ENCODE measurements at places on chromosomes 7 and 10.

- no peak for DNase-seq
Observed at GRCh38 chr7:115368998-115369397, 447.1 kb downstream of the MDFIC start.

GRCh38 chr10:73076360-73077183, 20.1 kb downstream of the P4HA1 start:
- no peak for DNase-seq

- no peak for DNase-seq
Observed at GRCh38 chr10:75772153-75772887, 340.9 kb downstream of the LRMDA start.

DNA sequence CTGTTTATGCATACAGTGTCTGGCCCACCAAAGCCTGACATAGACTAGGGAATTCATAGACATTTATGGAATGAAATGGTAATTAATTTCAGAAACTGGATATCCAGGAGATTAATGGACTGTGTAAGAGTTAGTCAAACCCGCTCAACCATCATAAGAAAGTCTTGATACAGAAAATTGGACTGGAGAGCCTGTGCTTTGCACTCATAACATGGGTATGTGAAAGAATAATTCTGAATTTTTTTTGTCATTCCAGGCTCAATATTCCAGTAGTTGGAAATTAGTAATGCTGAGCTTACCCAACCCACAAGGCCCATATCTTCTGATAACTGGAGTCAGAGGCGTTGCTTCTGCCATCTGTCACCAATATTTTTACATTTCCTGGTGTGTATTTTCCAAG, 799.7 kb upstream of the IGFBP3 start:
- DNase-seq, result no peak

- no peak for DNase-seq
Observed at GRCh38 chr7:120168066-120168465, 104.9 kb upstream of the KCND2 start.

DNA sequence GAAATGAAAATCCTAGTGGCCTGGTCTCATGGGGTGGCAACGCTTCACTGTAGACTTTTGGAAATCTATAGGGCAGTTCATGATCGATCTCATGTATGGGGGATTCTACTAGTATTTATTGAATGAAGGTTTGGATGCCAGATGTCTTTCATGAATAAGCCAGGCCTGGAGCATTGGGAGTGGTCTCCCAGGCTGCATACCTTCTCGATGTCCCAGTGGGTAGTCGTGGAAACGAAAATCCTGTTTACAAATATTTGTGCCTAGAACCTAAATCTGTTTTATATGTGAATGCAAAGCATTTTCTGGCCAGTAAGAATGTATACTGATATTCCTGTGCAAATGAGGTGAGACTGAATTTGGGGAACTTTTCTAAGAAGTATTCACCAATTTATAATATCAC, 105.0 kb upstream of the C1QL3 start:
- no peak for DNase-seq

DNA sequence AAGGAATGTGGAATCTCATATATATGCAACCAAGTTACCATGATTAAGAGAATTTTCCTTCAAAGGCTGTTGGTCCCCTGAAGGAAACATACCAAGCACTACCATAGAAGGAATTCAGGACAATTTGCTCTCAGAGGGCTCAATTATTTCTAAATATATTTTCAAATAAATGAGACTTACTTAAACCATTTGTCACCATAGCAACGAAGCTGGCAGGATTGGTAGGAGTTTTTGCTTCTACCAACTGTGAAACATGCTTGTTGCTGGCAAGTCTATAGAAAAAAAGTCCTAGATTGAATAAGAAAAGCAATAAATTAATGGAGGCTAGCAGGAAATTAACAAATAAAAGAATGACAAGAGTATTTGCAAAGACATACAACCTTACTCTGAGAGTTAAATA, 156.9 kb upstream of the NPSR1 start:
- no peak for DNase-seq

GRCh38 chr7:135791543-135792362, 43.1 kb upstream of the FAM180A start:
- no peak for DNase-seq

DNA sequence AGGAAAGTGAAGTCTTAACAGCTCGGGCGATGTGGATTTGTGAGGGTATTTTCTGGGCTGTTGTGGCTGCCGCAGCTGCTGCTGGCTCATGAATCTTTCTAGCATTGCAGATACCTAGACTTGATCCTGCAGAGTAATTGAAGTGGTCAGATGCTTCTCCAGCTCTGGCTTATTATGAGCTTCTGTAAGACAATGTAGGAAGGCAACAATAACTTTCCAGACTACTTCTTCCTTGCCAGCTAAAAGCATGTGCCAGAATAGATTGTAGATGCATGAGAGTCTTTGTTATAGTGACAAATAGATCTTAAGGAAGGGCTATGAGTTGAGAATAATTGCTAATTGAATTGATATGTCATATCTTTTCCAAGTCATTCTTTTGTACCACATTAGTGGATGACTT, 461.4 kb upstream of the POT1 start:
- no peak for DNase-seq

DNA sequence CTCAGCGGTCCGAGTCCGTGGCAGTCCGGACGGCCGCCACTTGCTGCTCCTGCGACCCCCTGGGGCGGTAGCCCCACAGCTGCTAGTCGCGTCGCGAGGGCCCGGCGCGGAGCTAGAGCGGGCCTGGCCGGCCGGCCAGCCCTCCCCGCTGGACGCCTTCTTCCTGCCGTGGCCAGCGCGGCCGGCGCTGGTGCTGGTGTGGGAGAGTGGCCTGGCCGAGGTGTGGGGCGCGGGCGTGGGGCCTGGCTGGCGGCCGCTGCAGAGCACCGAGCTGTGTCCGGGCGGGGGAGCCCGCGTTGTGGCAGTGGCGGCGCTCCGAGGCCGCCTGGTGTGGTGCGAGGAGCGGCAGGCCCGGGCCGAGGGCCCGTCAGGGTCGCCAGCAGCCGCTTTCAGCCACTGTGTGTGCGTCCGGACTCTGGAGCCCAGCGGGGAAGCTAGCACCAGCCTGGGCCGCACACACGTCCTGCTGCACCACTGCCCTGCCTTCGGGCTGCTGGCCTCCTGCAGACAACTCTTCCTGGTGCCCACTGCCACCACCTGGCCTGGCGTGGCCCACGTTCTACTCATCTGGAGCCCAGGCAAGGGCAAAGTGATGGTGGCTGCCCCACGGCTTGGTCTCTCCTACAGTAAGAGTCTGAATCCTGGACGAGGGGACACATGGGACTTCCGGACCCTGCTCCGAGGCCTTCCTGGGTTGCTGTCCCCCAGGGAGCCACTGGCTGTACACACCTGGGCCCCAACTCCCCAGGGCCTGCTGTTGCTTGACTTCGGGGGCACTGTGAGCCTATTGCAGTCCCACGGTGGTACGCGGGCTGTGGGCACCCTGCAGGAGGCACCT, 631 bp downstream of the HPS6 start:
- DNase-seq, result no peak

- no peak for DNase-seq
Observed at GRCh38 chr7:14894826-14895225, 7.7 kb downstream of the DGKB start.

- no peak for DNase-seq
Observed at GRCh38 chr7:157292258-157292657, 44.5 kb upstream of the DNAJB6 start.

- DNase-seq, result no peak
Observed at GRCh38 chr7:124452186-124452585, 313.4 kb downstream of the GPR37 start.

GRCh38 chr10:122659651-122660050, 40.0 kb downstream of the C10orf120 start:
- no peak for DNase-seq

DNA sequence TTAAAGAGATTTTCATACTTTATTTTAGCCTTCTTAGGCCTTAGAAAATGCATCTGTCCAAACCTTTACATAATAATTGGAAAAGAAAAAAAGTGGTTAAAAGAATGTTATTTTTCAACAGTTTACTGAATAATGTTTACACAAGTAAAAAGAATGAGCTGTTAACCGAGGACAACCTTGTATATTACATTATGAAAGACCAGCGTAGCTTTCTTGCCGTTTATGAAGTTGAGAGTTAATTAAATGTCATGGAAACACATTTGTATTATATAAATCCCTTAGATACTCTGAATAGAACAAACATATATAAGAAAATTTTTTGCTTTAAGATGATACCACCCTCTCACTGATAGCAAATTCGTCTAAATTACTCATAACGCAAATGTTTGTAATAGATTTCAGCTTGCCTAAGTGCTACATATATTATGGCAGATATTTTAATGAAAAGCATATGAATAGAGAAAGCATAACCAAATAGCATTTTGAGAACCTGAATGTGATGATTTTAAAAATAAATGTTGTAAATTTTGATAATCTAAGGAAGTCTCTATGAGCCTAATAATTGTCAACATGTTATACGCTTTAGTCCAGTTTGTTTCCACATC, 9.1 kb downstream of the CACNB2 start:
- DNase-seq, result no peak

- no peak for DNase-seq
Observed at GRCh38 chr7:151290355-151290760, 41.9 kb upstream of the SMARCD3 start.

- DNase-seq, result no peak
Observed at GRCh38 chr10:15990535-15991129, 130.3 kb upstream of the MINDY3 start.

DNA sequence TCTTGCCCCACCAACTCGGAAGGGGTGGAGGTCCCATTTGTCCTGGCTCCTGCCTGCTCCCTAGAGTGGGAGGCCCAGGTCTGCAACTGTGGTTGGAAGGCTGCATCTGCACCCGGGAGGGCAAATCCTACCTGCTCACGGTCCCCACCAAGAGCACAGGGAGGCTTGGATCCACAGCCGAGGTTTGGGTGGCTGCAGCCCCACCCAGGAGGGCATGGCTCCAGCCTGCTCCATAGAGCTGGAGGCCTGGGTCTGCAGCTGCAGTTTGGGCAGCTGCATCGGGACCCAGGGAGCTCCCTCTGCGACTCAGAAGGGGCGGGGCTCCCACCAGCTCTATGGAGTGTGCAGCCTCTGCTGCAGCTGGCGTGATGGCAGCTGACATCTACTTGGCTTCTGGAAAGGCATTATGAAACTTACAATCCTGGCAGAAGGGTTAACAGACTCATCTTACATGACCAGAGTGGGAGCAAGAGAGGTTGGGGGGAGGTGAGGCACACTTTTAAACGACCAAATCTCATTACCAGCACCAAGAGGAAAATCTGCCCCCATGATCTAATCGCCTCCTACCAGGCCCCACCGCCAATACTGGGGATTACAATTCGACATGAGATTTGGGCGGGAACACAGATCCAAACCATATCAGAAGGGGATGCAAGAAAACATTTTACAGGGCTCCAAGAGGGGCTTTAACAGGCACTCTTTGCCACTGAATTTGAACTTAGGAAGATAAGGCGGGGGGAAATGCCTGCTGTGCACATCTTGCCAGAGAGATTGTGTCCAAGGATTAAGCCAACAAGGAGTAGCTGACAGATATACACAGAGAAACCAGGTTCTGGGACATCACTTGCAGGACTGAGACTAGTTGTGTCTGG, 8.2 kb upstream of the BLVRA start:
- DNase-seq, result no peak

GRCh38 chr7:42180806-42181205, 56.2 kb downstream of the GLI3 start:
- no peak for DNase-seq

DNA sequence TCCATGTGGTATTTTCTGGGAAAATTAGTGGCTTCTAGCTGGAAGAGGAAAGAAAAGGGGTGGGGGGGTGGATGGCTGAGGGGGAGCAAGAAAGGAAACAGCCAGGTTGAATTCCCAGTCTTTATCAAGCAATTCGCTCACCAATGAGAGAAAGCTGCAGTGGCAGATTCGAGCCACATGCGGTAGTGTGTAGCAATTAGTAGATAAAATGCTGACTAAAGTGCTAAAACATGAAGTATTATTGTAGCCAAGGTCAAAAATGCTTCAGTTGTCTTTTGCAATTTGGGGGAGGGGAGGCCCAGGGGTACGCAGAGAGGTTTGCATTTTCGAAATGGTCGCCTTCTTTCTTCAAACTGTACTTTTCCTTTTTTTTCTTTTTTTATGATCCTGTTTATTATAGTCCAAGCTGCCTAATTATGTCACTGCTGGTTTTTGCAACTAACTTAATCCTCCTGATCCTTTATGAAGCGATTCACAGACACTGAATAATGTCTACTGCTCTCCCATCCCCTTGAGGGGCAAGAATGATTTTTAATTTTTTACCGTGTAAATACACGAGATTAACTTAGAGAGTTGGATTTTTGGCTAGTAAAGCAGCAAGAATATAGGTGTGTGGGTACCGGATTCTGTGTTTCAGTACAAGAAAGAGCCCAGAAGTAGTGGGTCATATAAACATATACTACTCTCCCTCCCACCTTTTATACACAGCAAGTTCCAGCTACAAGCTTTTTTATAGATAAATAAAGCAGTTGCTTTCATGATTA, 3.6 kb upstream of the ARID5B start:
- no peak for DNase-seq

DNA sequence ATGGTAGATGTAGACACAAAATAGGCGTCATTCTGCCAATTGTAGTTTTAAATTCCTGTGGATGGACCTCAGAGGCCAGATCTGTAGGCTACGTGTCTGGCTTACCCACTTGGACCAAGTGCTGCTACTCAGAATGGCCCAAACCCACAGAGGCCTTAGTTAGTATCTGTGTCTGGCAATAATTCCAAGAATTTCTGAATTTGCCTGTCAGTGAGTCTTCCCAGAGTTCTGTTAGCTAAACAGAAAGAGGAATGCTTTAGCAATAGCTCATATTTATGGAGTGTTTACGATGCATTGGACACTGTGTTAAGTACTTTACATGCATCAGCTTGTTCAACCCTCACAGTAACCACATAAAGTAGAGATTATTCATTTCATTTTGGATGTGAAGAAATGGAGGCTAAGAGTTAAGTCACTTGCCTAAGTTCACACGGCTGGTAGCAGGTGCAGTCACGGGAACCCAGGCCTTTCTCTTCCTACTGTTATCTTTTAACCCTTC, 231.8 kb downstream of the PTEN start:
- no peak for DNase-seq

- peak; percentile 84 for DNase-seq
Observed at GRCh38 chr7:322111-322671, 32.2 kb downstream of the FOXL3 start.

DNA sequence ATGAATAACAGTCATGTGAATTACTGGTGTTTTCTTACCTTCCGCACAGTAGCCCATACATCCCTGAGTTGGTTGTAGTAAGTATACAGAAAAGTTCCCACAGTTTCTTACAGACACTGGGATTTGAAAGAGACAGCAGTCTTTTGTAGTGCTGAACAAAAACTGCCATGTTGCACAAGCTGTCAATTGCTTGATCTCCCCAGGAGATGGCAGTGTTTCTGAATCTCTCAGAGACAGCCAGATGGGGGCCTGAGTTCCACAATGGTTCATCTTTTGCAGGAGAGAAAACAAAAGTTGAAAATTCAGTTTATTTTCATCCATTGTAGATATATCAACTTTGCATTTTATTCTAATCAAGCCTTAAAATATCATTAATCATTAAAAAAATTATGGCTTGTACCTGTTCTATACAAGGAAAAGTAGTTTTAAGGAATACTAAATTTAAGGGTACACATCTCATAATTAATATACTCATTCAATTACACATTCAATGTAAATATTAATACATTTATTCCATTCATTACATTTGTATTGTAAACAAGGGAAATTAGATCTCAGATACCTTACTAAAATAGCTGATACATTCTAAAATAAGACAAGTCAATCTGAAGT, 14.5 kb downstream of the VWDE start:
- peak; percentile 10 for DNase-seq

All from T-cell (primary cell).